ENCODE measurements at places on chromosomes 16 and 17.

GRCh38 chr16:12681653-12682052 is 122.0 kb downstream of the CPPED1 start:
- no peak for DNase-seq

DNA sequence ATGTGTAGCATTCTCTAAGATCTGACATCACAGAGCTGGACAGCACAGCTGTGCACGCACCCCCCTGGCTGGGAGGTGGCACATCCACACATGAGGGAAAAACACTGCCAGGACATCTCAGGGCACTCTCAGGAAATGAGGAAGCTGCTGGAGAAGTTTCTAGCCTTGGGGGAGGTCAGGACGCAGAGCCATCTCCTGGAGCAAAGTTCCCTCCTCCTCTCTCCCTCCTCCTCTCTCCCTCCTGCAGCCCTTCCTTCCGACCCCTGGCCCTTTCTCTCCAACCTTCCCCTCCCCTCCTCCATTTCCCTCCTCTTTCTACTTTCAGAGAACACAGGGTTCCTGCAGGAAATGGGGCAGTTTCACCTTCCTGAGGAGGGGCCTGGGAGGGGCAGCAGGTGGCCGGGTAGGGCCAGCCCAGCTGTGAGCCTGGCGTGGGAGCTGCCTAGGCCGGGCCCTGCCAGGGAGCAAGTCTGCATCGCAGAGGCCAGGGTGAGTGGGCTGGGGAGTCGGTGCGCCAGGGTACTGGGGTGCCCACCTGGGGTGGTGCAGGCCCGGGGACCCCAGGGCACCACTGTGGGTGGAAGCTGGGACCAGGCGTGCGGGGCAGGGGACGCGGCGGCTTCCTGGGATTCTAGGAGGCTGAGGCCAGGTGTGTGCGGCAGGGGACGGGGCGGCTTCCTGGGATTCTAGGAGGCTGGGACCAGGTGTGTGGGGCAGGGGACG is at the start of gene DPEP1:
Gene DPEP1, plus strand, starts transcription at position 412 of the 723 bp plus-strand sequence. CDS start 16,769 bp downstream, outside the sequence.
- no peak for DNase-seq

DNA sequence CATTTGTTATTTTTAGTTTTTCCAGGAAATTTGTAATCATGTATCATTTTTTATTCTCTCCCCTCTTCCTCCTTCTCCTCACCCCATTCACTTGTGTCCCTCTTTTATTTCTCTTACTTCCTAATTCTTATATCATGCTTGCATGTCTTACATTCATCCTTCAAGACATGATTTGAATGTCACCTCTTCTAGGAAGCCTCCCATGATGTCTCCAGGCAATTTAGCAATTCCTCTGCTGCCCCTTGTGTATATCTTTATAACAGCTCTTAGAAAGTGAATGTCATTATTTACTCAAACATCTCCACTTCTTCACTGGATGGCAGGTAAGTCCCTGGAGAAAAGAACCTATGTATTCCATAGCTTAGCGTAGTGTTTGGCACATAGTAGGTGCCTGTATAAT is 7.8 kb downstream of the HNF1B start:
- DNase-seq: no peak

GRCh38 chr17:73720187-73720834 is 76.1 kb upstream of the SDK2 start:
- no peak for DNase-seq
